ENCODE measurements at places on chromosomes 2 and 18. TPM values are rescaled to one million over a fixed set of nuclear protein-coding genes. Genes with fewer than 3 reads are reported as not detected.

The DDX18 gene
- total RNA-seq = 66.9 TPM

- no peak for DNase-seq
Measured at GRCh38 chr2:95314964-95315611, 17.9 kb downstream of the KCNIP3 start.

DNA sequence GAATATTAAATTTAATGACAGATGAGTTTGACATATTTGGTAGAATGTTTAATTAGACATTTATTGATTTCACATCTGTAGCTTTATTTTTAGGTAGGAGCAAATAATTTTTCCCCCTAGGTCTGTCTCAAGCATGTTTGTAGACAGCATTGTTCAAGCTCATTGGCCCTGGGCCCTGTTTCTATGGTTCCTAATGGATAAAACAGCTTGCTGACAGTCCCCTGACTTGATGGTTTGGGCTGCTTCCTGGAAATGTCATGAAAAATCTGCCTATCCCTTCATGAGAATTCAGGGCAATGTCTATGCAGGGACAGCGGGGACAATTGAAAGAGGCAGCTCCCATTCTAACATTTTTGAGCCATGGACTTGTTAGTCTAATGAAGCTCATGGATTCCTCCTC, 14.6 kb upstream of the MEP1B start:
- DNase-seq = no peak

DNA sequence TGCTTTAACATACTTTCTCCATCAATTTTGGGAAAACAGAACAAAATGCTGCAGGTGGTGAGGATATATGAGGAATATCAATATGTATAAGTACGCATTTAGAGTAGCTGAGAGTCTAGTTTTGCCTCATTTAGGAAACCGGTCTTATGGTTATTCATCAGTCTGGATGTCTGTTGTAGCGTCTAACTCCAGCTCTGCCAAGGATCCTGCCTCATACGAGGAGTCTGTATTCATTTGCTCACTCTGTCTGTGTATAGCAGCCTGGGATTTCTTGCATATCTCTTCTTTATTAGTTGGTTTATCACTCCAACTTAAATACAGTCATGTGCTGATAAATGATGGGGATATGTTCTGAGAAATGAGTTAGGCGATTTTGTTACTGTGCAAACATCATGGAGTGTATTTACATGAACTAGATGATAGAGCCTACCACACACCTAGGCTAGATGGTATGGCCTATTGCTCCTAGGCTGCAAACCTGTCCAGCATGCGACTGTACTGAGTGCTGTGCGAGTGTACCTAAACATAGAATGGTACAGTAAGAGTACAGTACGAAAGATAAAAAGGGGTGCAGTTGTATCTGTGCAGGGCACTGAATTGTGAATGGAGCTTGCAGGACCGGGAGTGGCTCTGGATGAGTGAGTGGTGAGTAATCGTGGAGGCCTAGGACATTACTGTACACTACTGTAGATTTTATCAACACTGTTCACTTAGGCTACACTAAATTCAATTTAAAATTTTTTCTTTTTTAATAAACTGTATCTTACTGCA, 148.1 kb downstream of the ZNF407 start:
- DNase-seq = peak; percentile 56

DNA sequence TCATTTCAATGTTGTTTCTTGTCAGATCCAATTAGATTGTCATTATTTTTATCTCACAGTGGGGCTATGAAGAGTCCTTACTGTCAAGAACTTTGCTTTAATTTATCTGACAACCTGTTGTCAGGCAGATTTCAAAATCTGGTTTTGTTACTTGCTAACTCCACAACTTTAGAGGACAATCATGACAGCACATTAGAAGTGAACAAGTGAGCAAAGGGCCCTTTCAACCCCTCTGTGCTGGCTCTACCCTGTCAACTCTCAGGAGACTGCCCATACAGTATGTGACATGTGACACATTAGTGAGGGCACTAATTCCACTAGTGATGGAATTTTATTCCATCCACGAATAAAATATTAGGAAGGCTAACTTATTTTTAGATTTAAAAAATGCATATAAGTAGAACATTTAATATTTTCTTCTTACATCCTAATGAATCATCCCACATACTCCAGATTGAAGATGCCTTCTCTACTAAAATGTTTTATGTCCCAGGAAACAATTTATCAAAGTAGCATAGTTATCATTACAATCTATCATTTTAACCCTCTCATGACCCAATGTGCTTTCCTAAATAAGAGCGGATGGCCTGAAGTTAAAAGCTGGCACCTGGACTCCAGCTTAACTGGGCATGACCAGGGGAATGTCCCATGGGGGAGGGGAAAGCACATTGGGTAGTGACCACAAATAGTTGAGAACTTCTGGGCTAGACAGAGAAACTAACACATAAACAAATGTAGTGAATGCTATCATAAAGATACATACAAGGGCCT, 97.6 kb upstream of the PPP1CB start:
- no peak for DNase-seq

DNA sequence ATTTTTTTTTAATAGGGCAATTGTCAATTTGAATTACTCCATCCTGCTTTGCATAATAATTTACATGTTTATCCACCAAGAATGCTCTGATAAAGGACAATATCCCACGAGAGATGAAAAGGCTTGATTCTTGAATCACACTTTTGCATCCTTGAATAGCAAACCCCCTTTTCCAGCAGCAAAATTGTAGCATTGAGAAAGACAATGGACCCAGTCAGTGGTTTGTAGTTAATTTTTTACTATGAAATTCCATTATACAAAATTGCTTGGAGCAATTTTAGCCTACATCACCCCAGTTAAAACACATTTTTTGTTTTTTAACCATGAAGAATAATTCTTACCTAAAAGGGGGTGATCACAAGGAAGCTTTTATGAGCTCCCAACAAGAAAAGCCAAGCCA, 255.1 kb downstream of the RND3 start:
- DNase-seq = no peak

- DNase-seq = no peak
Measured at GRCh38 chr2:221370857-221371211, 201.3 kb downstream of the EPHA4 start.

- no peak for DNase-seq
Measured at GRCh38 chr2:6881516-6881915, 3.9 kb downstream of the RSAD2 start.

The TM4SF20 gene
- total RNA-seq = not detected

DNA sequence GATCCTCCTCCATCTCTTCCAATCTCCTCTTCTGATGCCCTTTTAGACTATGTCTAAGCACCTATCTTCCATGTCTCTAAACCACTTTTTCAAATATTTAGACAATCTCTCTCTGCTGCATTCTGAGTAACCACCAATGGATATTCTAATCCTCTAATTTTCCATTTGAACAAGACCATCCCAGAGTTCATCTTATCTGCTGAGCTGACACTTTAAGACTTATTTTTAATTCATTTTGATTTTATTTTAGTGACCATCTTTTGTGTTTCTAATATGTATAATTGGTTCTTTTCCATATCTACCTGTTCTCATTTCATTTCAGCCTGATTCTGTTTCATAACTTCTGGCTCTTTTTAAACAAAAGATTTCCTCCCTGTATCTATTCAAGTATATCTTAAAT, 369.9 kb downstream of the CLIP4 start:
- no peak for DNase-seq

DNA sequence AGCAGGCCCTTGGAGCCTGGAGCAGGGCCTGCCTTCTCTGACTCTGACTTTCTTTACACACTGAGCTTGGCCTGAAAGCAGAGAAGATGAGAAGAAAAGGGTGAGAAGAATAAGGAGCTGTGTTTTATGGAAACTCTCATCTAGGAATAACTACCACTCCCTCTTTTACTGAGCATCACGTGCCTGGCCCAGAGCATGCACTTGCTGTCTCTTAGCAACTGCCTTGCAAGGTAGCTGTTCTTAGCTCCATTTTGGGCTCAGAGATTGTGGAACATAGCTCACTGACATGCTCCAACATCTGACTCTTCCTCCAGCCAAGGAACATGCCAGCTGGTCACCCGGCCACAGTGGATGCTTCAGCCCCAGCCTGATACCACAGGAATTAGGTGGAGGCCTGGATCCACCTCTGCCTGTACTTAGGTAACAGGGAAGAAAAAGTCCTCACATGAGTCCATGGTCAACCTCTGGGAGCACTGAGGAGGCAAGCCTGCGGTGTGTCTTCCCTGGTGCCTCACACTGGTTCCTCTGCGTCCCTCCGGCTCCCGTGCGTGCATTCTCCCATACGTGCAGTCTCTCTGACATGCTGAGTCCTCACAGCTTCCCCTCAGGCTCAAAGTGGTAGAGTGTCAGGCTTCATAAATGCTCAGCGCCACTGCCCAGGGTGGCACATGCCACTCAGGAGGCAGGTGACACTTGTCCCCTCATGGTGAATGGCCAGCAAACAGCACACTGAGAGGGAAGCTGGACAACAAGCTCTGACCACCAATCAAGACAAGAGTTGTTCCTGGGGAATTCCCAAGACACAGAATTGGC, 35.7 kb downstream of the AMER3 start:
- DNase-seq = no peak

The POTEF gene
- total RNA-seq = not detected

The LYPD6B gene
- 5.3 TPM for total RNA-seq

The PFN4 gene
- total RNA-seq = 1.9 TPM

The CEBPZOS gene
- 21.3 TPM for total RNA-seq

GRCh38 chr18:8951491-8951890, 151.0 kb upstream of the NDUFV2 start:
- DNase-seq = no peak

- no peak for DNase-seq
Measured at GRCh38 chr2:148966438-148966758, 72.1 kb upstream of the LYPD6B start.

DNA sequence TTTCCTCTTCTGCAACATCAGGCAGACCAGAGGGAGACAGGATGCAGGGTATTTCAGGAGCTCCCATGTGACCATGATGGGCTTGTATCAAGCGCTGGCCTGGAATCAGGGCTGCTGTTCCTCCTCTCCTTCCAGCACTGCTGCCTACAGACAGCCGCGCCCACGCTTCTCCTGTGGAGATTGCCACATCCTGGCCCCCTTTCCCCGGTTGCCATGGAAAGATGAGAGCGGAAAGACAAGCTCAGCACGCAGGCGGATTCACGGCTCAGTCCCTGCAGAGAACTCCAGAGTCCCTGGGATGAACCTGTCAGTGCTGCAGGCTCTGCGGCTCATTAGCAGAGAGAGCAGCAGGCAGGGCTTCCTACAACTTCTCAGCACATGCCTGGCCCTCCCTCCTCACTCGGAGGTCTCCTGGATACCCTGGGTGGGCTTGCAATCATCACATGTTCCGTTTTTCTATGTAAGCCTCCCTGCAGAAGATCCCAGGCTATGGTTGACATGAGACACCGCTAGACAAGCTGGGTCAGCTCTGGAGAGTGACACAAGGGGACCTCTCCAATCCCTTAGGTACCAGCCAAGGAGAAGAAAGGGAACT, 497.8 kb upstream of the MYT1L start:
- no peak for DNase-seq

The LIMS4 gene
- total RNA-seq = 4.9 TPM

The TMEM163 gene
- total RNA-seq = 2.4 TPM

DNA sequence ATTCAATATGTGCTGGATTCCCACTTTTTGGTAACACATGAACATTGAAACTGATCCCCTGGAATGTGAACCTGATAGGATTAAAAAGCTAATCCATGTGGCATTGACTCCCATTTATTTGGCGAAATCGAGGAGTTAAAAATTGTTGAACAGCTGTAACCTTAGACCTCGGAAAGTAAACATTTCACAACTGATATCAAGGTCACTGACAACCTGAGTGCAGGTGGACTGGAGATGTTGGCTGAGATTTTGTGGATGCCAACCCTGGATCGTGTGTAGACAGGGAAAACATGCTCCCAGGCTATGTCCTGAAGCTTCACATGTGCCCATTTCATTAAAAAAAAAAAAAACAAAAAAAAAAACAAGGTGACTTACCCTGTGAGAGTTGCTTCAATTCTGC, 204.8 kb downstream of the SETBP1 start:
- no peak for DNase-seq

The SPHKAP gene
- total RNA-seq = 0.17 TPM

DNA sequence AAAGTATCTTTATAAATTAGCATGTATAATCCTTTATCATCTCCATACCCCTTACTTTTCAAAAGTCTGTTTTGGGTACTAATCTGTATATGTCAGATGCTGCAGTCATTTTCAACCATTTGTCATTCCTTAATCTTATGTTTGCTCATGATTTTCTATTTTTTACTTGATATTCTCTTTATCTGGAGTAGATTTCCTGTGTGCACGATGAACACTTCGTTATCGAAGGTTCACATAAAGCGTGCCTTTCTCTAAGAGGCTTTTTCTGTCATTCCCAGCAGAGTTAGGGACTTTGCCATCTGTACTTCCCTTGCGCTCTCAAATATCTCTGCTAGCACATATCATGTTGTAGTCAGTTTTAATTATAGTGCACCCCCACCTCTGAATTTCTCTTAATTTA, 123.2 kb downstream of the BIRC6 start:
- no peak for DNase-seq

DNA sequence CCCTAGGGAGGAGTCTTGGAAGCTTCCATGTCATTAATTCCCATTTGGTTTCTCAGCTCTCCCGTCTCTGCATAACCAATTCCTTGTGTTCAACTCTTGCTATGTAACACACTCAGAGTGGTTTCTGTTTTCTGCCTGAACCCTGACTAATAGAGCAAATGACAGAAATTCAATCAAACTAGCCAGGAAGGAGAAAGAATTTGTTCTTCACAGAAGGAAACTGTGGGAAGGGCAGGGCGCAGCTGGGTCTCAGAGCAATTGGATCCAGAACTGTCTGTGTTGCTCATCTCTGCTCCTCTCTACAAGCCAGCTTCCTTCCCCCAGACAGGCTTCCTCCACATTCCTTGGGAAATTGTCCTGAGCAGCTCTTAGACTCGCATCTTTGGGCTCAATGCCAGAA, 269.8 kb downstream of the TNS1 start:
- DNase-seq = no peak

- DNase-seq = no peak
Measured at GRCh38 chr2:159140070-159140769, 146.3 kb downstream of the WDSUB1 start.

The VWA3B gene
- total RNA-seq = not detected

DNA sequence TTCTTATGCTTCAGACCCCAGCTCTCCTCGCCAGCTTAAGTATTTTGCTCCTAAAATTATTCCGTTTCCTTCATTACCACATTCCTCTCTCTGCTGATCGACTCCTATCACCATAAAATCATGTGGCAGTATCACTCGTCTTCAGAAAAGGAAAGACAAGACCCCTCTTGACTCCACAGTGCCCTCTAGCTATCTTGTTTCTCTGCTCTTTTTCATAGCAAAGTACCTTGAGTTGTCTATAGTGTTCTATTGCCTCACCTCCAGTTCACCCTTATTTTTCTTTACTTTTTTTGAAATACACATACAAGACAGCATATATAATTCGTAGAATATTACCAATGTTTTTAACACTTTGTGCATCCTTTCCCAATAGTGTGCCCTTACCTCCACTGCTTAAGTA, 273.2 kb upstream of the SIX3 start:
- no peak for DNase-seq

All from kidney epithelial cell (primary cell).